Stimulated activated CD4-positive, alpha-beta T cell treated with anti-CD3 and anti-CD28 coated beads, TNF-alpha, amount 100 ng/mL, for 4 hours (primary cell): ENCODE measurements at places on chromosomes 4 and X.

DNA sequence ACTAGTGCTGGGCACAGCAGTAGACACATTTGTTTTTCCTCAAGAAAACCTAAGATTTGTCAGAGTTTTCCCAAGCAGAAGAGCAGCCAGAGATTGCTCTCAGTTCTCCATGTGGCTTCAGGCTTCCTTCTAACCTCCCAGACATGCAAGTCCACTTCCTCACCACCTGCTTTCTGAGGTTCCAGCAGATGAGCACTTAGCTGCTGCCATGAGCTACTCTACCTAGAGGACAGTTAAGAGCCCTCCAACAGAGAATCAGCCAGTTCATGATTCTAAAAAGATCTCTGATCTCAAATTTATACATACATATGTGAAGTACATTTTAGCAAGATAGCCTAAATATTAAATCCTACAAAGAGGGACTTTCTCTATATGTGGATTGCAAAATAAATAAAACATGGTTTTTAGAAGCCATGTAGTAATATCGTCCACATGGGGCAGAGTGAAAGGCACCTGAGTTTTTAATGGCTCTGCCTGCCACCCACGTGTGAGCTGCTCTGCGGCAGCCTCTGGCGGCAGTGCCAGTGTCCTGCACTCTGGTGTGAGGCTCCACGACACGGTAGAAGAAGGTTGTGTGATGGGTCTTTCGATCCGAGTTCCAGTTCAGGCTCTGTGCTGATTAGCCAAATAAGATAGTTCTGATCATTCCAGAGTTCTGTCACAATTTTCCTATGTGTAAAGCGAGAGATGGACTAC lies 10.3 kb downstream of the CYP4V2 start:
- no peak for DNase-seq

DNA sequence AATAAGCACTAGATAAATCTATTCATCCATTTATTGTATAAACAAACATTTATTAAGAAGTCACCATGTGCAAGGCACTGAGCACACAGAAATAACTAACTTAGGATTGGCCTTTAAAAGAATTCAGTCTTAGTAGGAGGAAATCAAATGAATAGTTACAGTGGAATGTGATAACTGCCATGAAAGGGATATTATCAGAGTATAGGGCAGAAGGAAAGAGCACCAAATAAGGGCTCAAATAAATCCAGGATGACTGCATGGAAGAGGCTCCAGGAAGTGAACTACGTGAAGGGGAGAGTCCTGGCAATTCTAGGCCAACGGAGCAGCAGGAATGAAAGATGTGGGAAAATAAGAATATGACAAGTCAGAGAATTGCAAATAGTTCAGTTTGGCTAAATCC lies 406.0 kb downstream of the INPP4B start:
- no peak for DNase-seq

- DNase-seq, result no peak
Measured at GRCh38 chrX:46152756-46153155, 392.5 kb downstream of the ZNF674 start.

DNA sequence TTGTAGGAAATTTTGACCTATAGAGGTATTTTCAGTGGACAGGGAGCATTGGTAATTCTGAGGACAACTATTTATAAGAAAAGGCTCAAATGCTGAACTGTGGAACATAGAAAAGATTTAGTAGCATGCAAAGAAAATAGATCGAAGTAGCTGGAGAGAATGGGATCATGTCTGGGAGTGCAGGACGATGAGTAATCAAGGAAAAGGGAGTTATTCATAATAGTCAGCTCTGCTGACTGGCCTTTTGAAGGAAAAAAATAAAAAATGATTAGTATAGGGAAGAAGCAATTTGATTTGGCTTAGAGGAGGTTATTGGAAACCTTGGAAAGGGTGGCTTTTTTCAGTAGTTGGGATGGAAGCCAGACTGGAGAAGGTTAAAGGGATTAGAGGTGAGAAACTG lies 22.9 kb upstream of the ANK2 start:
- DNase-seq, result no peak

DNA sequence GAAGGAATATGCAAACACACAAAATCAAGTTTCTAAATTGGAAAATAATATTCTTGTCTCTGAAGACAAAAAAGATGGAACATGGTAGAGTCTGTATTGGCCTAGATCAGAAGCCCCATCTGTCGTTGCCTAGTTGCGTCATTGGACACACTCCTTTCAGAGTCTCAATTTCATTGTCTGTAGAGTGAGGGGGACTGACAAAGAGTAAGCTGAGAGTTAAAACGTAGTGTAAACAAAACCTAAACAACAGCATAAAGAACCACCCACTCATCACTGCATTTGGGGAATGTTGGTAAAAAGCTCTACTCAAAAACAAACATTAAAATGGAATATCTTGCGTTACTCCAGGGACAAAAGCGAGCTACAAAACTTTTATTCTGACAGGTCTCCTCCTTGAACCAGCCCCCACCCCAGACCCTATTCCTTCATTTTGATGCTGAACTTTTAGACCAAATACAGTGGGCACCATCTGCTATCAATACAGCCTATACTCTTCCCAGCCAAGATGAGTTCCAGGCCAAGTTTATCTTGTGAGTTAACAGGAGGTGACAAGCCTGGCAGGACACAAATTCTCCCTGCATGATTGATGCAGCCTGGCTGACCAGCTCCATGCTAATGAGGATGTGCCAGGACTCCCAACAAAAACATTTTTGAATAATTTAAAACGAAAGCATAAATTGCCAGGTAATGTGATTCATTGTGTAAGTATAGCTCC lies 125.2 kb downstream of the COL25A1 start:
- DNase-seq, result no peak

DNA sequence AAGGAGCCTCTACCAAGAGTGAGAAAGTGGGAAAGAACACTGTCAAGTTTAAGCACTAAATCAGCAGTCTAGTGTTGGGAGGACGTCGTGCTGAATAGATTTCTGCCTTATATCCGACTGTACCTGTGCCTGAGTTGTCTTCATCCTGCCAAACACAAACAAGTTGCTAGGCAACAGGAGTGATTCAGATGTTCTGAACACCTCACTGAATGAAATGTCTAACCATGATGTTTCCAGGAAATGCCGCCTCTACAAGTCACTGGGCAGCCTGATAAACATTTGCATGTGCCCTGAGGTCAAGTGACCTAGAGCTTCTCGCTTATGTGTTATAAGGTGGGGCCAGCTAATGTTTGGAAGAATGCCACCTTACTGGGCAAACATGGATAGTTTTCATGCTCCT lies 37.9 kb downstream of the SGMS2 start:
- no peak for DNase-seq

DNA sequence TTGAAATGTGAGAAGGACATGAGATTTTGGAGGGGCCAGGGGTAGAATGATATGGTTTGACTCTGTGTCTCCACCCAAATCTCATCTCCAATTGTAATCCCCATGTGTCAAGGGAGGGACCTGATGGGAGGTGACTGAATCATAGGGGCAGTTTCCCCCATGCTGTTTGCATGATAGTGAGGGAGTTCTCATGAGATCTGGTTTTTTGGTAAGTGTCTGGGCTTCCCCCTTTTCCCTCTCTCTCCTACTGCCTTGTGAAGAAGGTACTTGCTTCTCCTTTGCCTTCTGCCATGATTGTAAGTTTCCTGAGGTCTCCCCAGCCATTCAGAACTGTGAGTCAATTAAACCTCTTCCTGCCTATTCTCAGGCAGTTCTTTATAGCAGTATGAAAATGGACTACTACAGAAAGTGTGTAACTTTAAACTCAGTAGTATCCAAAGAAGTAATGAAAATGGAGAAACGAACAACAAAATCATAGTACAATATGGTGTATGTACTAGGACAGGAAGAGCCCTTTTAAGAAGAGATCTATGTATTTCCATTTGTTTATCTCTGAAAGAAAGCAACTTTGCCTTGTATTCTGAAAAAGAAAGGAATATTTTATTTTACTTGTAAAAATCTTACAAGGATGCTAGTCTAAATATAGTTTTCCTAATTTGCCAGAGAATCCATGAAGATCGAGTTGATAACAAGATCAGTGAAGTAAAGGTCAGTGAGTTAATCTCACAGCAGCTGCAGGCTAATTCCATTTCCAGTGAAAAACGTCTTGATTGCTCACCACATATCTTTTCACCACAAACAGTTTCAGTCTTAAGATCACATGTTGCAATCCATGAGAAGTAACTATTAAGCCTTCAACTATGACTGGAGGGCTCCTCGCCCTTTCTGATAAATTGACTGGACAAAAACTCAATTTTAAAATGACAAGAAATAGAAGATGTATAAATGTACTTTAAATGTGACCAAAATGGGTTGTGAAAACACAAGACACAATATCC lies 20.5 kb downstream of the PKD2 start:
- no peak for DNase-seq

DNA sequence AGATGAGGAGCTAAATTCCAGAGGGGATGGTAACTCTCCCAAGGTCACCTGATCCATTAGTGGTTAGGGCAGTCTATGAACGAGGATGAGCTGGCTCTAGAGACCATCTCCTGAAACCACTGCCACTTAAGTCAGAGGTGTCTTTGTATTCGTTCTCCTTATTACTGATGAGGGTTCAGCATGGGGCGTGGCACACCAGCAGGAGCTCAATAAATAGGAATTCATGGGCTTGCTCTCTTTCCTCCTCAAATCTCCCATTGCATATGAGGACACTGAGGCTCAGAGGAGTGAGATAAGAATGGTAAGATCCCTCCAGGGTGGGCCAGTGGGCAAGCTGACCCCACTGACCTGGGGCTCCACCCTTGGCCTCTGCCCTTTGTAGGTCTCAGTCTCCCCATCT lies 1.7 kb upstream of the GATA1 start:
- no peak for DNase-seq

GRCh38 chr4:156762851-156763250 lies 208.7 kb downstream of the PDGFC start:
- DNase-seq, result no peak

GRCh38 chr4:189792924-189793618 lies 147.6 kb upstream of the FRG1 start:
- DNase-seq, result peak; percentile 7

- no peak for DNase-seq
Measured at GRCh38 chr4:38623260-38623659, 40.7 kb upstream of the KLF3 start.

GRCh38 chr4:55822329-55822728 lies 2.7 kb downstream of the EXOC1L start:
- no peak for DNase-seq

DNA sequence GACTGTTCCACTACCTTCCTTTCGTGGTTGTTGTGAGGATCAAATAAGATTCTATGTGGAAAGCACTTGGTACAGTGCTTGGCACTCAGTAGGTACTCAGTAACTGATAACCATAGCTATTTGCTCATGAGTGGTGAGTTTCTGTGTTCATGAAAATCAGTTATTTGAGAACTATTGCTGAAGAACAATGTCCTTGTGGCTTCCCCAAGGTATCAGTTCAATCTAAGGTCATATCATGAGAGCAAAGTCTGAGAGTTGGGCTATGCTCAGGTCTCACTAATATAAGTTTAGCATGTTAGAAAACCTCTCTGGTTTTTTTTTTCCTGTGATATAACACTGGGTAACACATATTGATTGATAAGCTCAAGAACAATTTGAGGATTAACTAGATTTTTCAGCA lies 147.8 kb downstream of the GRIA3 start:
- DNase-seq, result no peak

DNA sequence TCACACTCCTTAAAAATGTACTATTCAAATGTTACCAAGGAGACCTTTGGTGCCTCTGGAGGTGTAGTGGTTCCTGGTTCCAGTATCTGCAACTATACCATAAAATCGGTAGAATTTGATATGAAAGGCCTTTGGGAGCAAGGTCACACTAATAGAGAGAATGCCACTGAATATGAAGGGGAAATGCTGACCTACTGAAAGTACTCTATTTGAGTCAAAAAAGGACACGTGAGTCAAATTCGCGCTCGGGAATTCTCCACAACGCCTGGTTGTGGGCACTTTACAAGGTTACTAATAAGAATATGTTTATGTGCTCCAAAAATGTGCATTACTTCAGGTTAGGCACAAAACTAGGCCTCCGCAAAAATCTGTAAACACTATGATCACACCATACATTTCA lies 39.5 kb upstream of the RELL1 start:
- no peak for DNase-seq

GRCh38 chr4:149112109-149112508 lies 669.9 kb upstream of the NR3C2 start:
- no peak for DNase-seq

GRCh38 chrX:50206753-50207152 lies 2.2 kb downstream of the CCNB3 start:
- DNase-seq, result no peak

DNA sequence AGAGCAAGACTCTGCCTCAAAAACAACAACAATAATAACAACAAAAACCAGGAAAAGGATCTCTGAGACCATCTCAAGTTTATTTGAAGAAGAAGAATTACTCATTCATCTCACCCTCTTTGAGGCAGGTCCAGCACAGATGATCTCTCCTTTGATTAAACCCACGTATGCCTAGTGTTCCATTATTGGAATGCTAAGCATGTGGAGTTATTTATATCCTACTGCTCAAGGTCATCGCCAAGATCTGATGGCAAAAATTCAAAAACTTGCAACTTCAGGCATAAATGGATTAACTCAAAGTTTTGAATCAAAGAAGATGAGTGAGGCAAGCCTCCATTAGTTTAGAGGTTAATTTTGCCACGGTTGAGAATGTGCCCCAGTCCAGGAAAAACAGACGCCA lies 184.2 kb downstream of the DHRSX start:
- DNase-seq, result no peak

GRCh38 chr4:90441770-90442169 lies 314.6 kb downstream of the CCSER1 start:
- DNase-seq, result no peak

GRCh38 chr4:181659202-181659601 lies 584.0 kb upstream of the TENM3 start:
- no peak for DNase-seq

DNA sequence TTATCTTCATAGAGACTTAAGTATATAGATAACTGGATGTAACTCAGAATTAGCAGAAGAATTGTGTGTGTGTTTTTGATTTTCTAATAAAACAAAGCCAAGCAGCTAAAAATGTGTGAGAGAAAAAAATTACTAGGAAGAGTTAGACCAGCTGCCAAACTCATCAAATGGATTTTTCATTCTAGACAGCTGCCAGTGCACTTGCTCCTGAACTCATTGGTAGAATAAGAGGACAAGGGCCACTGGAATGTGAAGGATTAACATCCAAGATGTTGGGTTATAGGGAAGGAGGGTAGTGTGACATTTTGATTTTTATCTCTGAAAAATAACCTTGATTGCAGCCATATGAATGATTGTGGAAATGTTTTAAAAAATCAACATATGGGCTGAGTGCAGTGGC lies 49.7 kb downstream of the EGF start:
- no peak for DNase-seq

DNA sequence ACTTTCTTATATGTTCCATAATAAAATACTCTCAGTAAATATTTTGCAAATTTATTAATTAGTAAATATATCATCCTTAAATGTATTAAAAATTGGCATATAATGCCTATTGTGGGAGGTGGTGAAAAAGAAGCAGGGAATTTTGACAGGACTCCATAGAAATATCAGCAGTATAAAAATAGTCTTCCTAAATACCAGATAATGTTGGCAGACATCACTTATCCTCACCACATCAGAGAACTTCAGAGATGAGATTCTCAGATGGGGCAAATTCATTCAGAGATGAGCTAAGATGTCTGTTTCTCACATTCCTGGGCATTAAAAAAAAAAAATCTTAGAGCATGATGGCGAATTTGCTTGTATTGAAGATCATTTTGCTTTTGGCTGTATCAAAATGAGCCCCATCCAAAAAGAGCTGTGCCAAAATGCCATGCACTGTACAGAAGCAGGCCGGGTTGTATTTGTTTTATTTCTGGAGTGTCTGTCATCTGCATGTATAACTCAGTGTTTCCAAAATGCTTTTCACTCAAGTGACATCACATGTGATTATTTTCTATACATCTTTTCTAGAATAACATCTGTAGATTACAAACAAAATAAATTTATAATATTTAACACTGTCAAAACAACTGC lies 41.7 kb downstream of the ATP8A1 start:
- no peak for DNase-seq
